Activated naive CD4-positive, alpha-beta T cell (primary cell): ENCODE measurements at places on chromosomes 7 and 10.

- DNase-seq: no peak
These were observed 153.9 kb downstream of the AGMO start for GRCh38 chr7:15407910-15408309.

- DNase-seq: no peak
These were observed 16.7 kb downstream of the INPP5A start for GRCh38 chr10:132554053-132554990.

- DNase-seq: no peak
These were observed 24.4 kb downstream of the COL13A1 start for GRCh38 chr10:69826094-69826493.

DNA sequence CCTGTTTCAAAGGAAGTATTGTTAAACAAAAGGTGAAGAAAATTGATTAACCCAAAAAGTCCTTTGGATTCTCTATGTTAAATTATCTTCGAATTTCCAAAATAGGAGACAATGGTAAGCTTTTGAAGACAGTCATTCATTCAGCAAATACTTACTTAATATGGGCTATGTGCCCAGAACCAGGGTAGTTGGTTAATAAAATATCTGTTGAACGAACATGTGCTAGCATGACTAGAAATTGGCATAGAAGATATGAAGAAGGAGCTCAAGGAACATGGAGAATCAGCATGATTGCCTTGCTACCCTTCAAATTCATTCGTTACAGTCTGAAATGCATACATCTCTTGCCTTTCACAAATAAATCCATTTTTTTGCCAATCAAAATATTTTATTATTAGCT is 123.1 kb upstream of the RHEB start:
- no peak for DNase-seq

GRCh38 chr7:66321283-66321682 is 116.1 kb downstream of the TPST1 start:
- DNase-seq: no peak
